GM12864 (cell line): ENCODE measurements at places on chromosomes 5 and 9.

DNA sequence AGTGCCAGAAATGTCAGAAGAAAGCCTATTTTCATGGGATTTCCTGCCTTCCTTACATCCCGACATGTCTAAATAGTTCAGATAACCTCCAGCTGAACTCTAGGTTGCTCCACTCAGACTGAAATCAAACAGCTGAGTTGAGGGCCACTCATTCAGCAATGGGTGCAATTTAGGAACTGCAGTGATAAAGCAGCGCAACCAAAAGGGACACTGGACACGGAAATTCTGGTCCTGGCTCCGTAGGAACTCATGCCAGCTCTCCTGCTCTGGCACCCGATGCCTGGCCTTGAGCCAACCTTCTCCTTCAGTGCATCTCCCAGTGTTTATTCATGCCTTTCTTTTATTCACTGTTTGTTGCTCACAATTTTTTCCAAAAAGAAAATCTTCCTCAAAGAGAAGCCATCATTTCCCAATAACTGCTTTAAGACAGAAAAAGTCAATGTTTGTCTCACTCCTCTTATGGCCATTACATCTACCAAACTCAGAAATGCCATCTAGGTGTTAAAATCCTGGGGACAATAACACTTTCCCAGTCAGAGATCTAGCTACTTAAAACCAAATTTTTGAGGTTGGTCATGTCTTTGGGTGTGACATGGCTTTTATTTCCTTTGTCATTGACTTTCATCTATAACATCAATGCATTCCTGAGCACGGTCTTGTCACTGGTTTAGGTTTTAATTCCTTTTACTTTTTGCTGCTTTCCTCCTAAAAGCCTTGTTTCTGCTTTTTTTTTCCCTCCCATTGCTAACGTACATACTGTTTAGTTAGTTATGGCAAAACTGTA is 126.9 kb downstream of the PDE4D start:
- DNase-seq = no peak

DNA sequence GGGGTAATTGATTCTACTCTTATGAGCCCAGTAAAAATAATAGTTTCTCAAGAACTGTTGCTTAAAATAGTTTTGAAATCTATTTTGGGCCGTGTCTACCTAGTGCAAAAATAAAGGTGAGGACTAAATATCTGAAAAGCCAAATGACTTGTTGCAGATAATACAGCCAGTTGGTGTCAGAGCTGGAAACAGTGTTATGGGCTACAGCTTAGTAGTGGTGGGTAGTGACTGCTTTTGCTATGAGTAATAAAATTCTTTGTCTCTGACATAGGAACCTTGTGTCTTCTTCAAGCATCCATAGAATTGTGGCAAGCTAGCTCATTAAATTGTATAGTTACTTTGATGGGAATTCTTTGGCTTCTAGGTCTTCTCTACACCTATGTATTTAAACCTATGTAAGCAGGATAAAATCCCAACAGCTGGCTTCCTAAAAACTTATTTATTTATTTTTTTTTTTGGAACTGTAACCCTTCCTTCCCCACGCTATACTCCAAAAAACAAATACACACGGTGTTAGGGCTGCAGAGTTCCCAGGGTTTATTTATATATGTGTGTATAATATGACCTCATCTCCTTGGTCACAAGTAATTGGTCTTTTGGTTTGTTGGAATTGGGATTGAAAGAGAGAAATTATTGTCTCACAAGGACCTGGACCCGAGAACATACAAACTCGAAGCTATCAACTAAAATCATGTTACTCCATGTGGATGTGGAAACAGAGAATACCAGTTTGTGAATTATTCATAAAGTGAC is 138.0 kb downstream of the NUDT12 start:
- no peak for DNase-seq

- no peak for DNase-seq
These were observed 8.7 kb upstream of the TRPC7 start for GRCh38 chr5:136374003-136374402.

DNA sequence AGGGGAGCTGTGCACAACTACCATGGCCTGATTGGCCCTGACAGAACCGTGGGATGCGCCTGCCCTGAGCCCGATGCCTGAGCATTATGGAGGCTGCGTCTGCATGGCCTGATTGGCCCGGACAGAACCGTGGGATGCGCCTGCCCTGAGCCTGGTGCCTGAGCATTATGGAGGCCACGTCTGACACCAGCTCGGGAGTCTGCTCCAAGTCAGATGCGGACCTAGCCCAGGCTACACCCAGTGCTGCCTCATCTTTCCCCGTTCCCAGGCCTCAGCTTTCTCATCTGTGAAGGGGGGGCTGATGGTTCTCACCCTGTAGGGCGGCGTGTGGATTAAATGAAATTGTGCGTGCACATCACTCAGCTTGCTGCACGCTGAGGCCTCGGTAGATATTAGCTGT is 7.3 kb downstream of the CEP72 start:
- no peak for DNase-seq

DNA sequence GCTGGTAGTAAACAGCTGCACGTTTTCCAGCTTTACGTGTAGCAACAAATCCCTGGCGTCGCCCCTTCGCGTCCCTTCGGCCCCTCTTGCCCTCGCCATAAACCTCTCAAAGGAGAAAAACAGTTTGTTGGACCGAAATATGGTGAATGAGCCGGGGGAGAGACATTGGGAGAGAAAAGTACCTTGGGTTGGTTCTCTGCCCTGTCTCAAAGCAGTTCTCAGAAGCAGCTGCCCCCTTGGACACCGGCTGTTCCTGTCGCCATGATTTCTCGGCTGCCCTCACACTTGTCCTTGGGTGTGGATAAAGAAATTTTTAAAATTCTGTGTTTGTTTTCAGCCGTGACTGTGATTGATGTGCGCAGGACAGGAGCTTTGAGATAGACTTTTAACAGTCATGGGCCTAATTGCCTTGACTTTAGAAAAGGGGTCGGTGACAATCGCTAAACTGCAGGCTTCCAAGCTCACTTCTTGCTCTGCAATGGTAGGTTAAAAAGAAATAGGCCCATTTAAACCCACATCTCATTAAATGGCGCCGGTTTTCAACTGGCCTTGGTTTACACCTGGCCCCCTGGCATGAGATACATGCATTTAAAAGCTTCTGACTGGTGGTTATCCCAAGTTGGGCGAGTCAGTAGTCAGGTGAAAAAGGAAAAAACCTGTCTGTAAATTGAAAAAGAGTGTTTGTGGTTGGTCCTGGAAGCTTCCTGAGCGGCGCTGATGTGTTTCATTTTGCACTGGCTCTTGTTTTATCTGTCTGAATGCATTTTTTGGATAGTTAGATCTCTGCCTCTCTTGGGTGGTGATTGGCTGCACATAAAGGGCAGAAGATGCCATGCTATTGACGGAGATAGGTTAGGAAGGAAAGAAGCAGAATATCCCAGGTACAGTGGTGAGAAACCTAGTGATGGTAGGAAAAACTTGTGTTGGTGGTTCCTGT is 983 bp downstream of the RCL1 start:
- no peak for DNase-seq

- no peak for DNase-seq
These were observed 122.5 kb upstream of the TMEM161B start for GRCh38 chr5:88391116-88391515.

DNA sequence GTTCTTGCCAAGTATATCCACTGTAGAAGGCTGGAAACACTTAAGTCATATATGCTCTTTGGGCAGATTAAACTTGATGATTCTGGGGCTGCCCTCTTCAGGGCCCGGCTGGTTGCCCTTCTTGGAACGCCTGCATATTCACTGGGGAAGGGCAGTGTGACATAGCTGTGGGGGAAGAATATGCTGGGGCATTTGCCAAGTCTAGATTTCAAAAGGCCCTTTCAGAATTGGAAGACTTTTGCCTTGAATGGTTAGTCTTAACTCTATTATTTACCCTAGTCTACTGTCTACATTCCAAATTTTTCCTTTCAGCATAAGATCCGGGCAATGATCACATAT is 161.2 kb upstream of the PITX1 start:
- no peak for DNase-seq

GRCh38 chr5:172667786-172668593 is 26.9 kb downstream of the NEURL1B start:
- DNase-seq = no peak

- peak; percentile 15 for DNase-seq
These were observed 77.3 kb upstream of the ZNF366 start for GRCh38 chr5:72584466-72584865.

- no peak for DNase-seq
These were observed 277.8 kb upstream of the VLDLR start for GRCh38 chr9:2343756-2344155.

DNA sequence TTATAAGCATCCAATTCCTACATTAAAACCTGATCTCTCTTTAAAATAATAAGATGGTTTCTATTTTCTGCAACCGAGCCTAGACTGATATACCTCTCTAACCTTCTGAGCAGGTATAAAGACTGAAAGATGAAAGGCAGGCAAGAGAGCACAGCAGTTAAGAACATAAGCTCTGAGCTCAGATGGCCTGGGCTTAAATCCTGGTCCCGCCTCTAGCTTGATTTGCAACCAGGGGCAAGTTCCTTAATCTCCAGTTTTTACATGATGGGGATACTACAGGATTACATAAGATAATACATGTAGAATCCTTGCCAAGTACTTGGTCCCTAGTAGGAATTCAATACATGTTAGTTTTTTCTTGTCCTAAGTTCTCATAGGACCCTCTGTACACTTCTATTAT is 33.9 kb downstream of the SLC24A2 start:
- no peak for DNase-seq

DNA sequence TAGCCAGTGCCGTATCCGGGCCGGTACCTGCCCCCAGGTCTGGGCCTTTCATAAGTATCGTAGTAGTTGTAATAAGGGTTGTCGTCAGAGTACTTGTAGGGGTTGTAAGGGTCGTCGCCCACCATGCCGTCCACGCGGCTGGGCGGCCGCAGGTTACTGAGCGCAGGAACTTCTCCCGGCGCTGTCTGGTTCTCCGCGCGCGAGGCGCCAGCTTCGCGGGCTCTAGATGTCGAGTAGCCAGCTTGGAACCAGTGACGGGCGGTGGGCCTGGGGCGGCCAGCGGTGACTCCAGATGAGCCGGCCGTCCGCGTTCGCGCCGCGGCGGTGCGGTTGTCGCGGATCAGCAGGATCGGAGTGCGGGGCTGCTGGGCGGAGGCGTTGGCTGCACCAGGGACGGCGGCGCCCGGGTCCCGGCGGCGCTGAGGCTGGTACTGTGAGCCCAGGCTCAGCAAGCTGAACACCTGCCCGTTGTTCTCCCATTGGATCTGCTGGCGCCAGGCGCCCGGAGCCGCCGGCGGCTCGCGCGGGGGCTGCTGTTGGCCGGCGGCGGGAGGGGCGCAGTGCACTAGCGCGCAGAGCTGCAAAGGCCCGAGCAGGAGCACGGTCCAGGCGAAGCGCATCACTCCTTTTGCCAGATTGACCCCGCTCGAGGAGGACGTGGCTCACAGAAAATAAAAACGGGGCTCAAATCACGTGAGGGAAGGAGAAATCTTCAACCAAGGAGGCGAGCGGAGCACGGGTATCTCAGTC is 518 bp downstream of the LOX start:
- DNase-seq = no peak

DNA sequence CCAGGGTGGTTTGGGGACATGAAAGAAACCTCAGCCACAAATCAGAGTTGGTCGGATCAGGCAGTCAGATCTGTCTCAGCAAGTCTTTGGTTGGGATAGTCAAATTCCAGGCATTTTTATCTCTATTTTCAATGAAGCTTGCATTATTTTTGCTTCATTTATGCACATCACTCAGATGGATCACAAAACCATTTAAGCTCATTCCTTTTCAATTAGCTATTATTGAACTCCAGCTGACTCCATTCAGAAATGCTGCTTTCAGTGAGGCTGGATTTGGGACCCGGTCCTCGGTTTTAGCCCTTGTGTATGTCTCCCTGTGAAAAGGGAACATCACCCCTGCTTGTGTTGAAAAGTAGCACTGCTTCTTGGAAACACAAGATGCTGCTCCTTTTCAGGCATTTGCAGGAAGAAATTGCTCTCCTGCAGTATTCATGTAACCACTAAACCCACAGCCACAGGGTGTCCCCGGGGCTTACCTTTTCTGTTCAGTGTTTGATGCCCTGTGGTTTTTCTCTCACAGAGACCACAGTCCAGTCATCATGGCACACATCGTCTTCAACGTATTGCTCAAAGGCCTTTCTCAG is 232.9 kb downstream of the NFIB start:
- no peak for DNase-seq

DNA sequence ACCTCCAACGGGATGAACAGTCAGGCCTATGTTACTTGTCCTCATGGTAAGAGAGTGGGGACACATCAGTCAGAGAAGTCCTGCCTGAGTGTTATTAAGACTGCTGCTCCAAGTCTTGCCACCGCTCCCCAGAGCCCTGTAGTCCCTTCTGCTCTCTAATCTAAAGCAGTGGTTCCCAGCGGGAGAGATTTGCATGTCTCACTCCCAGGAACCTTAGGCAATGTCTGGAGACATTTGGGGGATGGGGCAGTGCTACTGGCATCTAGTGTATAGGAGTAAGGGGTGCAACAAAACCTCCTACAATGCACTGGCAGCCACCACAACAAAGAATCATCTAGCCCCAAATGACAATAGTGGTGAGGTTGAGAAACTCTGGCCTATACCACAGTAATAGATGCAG is 2.6 kb upstream of the SVEP1 start:
- no peak for DNase-seq

GRCh38 chr5:74919487-74919886 is 53.3 kb upstream of the FAM169A start:
- DNase-seq = no peak

DNA sequence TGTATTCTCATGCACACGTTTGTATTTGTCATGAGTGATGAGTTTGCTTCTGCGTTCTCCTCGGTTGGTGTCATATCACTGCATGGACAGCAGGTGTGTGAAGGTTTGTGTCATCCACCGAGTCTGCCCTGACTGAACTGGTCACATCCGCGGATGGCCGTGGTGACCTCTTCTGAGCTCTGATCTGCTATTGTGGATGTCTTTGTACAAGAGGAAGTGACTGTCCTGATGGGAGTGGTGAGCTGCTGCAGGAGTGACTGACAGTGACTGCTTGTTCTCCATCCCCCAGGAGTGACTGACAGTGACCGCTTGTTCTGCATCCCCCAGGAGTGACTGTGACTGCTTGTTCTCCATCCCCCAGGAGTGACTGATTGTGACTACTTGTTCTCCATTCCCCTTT is 69.9 kb downstream of the EHMT1 start:
- no peak for DNase-seq

DNA sequence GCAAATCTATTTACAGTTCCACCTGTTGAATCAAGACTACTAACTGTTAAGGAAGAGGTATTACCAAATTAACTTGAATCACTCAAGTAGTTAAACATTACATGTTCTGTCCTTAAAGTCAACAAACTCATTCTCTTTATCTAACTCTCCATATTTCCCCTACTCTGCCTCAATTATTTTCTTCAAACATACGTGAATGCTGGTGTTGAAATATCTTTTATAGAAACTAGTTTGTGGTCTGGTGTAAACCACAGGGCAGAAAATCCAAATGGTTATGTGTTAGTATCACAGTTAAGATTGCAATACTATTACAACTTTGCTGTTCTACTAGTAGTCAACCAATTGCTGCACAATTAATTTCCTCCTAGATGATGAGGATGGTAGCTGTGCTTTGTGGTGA is 603.5 kb downstream of the KCTD16 start:
- no peak for DNase-seq

- DNase-seq = no peak
These were observed 644 bp downstream of the NIM1K start for GRCh38 chr5:43192558-43193180.
